ENCODE measurements at places on chromosomes 11 and 22. TPM values are rescaled to one million over a fixed set of nuclear protein-coding genes. Genes with fewer than 3 reads are reported as not detected.

The TRIM64C gene
- not detected for total RNA-seq

The OR51B4 gene
- total RNA-seq, result not detected

The LRRC75B gene
- 11.9 TPM for total RNA-seq

The DUSP8 gene
- 0.67 TPM for total RNA-seq

The GLYATL1 gene
- 0.33 TPM for total RNA-seq

The SLC15A3 gene
- 18.9 TPM for total RNA-seq

The NXPE1 gene
- total RNA-seq, result not detected

The SCGB1D2 gene
- not detected for total RNA-seq

The PRG3 gene
- total RNA-seq, result not detected

The USH1C gene
- not detected for total RNA-seq

The OR8D4 gene
- not detected for total RNA-seq

The MS4A15 gene
- not detected for total RNA-seq

Data from melanocyte of skin (primary cell).